Heart right ventricle (tissue), 16 donors: ENCODE measurements at places on chromosomes 5 and 9. TPM values are rescaled to one million over a fixed set of nuclear protein-coding genes. Genes with fewer than 3 reads are reported as not detected.

DNA sequence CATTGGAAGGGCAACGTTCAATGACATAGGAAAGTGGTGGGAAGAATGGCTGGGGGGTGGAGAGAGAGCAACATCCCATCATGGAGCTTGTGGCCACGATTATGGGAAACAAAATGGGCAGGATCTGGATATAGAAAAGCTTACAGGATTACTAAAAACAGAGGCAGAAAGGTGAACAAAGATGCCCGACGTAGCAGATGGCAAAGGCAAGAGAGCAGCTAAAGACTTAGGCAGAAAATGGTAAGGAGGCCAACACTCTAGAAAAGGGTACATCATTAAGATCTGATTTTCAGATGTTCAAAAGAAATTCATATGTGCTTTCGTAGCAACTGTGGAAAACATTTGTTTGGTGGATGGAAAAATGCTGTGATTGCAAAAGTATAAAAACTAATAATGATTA, 102.5 kb downstream of the OTULIN start:
- no peak for DNase-seq

HAVCR2 gene
- 1.6 TPM for polyA plus RNA-seq

RMRP gene
- 476 TPM for polyA plus RNA-seq

- DNase-seq, result no peak
Measured at GRCh38 chr9:70883056-70883455, 238.4 kb downstream of the TRPM3 start.

DNA sequence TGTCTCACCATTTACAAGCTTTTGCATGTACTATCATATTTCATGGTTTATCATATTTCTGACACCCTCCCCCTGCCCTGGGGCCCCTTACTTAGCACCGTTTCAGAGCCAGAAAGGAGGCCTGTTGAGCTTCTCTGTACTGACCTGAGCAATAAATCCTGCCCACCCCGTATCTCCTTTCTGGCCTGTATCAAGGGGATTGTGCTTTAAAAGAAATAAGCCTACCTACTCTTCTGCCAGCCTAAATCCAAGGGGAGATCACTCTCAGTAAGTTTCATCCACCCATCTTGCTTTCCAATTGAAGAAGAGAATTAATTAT, 54.0 kb upstream of the FST start:
- DNase-seq, result no peak

- DNase-seq, result no peak
Measured at GRCh38 chr5:159602434-159602833, 272.1 kb upstream of the IL12B start.

HMMR gene
- 0.20 TPM for polyA plus RNA-seq

DNA sequence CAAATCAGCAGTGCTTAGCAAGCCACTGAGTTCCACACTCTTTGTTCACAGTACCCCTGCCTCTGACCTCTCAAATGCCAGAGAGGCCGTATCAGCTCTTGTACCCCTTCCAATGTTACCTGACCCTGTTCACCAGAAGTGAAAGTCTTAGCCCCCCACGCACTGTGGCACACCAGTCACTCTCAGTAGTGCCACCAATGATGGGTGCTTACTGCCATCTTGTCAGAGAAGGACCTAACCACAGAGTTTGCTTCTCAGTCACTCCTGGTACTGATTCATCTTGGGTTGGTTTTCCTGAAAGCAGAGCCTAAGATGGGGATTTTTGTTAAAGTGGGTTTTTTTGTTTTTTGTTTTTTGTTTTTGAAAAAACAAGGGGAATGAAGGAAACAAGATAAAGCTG, 28.8 kb upstream of the PANK3 start:
- DNase-seq, result no peak
